ENCODE measurements at places on chromosomes 4 and X.

DNA sequence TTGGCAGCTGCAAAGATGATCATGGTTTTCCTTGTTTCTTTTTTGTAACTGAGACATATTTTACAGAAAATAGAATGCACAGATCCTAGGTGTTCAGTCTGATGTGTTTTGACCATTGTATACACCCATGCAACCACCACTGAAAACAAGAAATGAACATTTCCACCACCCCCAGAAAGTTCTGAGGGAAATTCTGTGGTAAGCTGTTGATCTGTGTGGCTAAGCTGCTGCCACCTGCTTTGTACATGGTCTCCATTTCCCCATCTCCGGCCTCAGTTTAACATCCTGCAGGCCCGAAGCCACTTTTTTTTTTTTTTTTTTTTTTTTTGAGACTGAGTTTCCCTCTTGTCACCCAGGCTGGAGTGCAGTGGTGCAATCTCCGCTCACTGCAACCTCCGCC is 65.3 kb downstream of the NYX start:
- DNase-seq, result no peak

DNA sequence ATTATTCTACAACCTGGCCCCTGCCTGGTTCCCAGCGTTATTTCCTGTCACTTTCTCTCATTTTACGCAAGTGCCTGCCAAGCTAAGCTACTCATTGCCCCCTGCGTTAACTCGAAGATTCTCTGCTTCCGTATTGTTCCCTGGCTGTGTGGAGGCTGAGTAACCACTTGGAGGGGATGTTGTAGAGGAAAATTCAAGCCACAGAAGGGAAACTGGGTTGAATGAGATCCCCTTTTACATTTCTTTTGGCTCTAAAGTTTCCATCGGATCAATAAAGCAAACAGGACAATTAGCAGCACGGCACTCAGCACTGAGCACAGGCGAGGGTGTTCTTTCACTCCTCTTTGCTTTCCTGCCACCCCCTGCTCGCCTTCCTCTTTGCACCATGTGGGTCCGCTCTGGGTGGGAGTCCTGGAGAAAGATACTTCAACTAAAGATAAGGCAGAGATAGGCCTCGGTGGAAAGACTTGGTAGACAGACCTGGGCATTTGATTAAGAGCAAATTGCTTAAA is 4.2 kb upstream of the TMSB4X start:
- no peak for DNase-seq

- DNase-seq, result no peak
Measured at GRCh38 chrX:124325732-124326131, 6.7 kb upstream of the TEX13D start.

DNA sequence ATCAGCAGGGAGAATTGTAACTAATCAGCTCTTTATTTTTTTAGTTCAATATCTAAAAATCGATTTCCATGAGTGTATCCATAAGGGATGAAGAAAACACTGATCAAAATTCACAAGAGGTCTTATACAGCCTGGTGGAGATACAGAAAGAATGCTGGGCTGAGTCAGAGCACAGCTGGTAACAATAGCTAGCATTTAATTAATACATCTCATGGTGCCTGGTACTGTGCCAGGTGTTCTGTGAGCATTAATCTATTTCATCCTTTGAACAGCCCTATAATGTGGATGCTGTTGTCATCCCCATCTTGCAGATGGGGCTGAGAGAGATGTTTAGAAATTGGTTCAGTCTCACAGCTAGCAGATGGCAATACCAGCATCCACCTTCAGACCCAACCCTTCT is 250.9 kb upstream of the RPS6KA3 start:
- DNase-seq, result no peak

GRCh38 chrX:123339221-123339905 is 155.3 kb downstream of the GRIA3 start:
- DNase-seq, result no peak

DNA sequence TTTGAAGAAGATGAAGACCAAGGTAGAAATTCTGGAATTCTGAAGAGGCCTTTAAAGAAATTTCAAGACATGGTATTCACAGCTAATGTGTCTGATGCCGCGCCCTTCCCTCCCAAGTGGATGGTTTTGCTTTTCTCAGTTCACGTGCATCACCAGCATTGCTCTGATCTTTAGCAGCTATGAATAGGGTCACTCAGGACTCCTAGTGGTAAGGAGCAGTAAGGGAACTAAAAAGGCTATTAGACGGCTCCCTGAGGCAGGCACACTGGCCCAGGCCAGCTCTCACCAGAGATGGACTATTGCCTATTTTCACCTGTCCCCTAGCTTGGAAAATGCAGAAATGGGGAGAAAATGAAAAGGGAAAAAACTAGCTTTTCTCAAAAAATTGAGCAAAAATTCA is 447.5 kb upstream of the RASGEF1B start:
- DNase-seq, result no peak

DNA sequence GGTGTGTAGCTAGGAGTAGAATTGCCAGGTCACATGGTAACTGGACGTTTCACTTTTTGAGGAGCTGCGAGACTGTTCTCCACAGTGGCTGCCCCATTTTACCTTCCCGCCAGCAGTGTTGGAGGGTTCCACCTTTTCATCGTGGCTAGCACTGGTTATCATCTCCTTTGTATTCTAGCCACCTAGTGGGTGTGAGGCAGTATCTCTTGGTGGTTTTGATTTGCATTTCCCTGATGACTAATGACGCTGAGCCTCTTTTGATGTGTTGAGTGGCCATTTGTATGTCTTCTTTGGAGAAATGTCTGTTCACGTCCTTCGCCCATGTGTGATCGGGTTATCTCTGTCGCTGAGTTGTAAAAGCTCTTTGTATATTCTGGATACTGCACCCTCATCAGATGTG is 10.6 kb downstream of the ABCD1 start:
- no peak for DNase-seq

GRCh38 chr4:87032884-87033533 is 98.2 kb downstream of the AFF1 start:
- DNase-seq, result no peak

GRCh38 chrX:135087867-135088266 is 32.5 kb downstream of the ETDB start:
- no peak for DNase-seq

- DNase-seq, result no peak
Measured at GRCh38 chr4:149345424-149345823, 470.2 kb downstream of the IQCM start.

- no peak for DNase-seq
Measured at GRCh38 chr4:41043465-41043864, 170.9 kb downstream of the APBB2 start.

- DNase-seq, result no peak
Measured at GRCh38 chr4:11427121-11427996, 1.3 kb downstream of the HS3ST1 start.

- no peak for DNase-seq
Measured at GRCh38 chr4:152634110-152634760, 45.6 kb downstream of the TMEM154 start.

GRCh38 chr4:130468340-130468739 is 1372.4 kb downstream of the C4orf33 start:
- DNase-seq, result no peak

GRCh38 chrX:132763528-132763927 is 194.9 kb downstream of the HS6ST2 start:
- DNase-seq, result no peak

DNA sequence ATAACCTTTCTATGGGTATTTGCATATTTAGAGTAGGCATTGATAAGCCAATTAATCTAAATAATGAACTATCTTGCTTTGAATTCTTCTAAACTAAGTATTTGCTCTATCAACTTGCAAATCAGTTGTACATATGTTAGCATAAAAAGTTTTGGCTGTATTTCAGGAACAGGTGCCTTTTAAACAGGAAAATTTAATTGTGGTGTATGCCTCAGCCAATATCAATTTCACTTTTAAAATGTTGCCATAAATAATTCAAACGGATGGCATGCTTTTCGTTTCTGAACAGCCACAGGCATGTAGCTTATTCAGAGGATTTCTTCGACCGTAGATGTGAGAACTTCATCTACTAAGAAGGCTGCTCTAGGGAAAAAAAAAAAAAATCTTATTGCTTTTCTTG is 99.9 kb downstream of the DCLK2 start:
- DNase-seq, result no peak

DNA sequence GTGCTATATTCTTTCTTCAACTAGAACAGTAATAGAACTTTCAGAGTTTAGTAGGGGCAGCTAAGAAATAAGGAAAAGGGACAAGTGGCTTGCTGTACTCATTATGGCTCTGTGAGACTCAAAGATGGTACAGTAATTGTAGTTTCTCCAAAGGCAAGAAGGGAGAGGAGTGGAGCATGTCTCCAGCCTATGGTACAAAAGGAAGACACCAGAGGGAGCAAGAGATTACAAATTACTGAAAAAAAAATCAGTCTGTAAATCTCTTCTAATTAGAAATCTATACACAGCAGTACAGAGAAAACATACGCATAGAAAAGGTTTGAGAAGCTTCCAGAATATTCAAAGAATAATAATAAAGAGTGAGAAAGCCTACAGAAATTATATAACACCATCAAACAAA is 61.4 kb downstream of the KLHL4 start:
- DNase-seq, result no peak

- no peak for DNase-seq
Measured at GRCh38 chrX:108198420-108198819, 106.8 kb downstream of the ATG4A start.
